Vagina (tissue), 2 donors: ENCODE measurements at places on chromosomes 12 and 14. TPM values are rescaled to one million over a fixed set of nuclear protein-coding genes. Genes with fewer than 3 reads are reported as not detected.

- no peak for DNase-seq
Measured at GRCh38 chr14:73909681-73910080, 23.0 kb downstream of the ZNF410 start.

DNA sequence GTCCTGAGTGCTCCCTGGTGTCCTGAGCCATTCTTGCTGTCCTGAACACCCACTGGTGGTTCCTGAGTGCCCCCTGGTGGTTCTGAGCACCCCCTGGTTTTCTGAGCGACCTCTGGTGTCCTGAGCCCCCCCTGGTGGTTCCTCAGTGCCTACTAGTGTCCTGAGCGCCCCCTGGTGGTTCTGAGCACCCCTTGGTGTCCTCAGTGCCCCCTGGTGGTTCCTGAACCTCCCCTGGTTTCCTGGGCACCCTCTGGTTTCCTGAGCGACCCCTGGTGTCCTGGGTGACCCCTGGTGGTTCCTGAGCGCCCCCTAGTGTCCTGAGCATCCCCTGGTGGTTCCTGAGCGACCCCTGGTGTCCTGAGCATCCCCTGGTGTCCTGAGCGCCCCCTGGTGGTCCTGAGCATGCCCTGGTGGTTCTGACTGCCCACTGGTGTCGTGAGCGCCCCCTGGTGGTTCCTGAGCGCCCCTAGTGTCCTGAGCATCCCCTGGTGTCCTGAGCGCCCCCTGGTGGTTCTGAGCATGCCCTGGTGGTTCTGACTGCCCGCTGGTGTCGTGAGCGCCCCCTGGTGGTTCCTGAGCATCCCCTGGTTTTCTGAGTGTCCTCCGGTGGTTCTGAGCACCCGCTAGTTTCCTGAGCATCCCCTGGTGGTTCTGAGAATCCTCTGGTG, 473.1 kb downstream of the TMEM121 start:
- no peak for DNase-seq

DNA sequence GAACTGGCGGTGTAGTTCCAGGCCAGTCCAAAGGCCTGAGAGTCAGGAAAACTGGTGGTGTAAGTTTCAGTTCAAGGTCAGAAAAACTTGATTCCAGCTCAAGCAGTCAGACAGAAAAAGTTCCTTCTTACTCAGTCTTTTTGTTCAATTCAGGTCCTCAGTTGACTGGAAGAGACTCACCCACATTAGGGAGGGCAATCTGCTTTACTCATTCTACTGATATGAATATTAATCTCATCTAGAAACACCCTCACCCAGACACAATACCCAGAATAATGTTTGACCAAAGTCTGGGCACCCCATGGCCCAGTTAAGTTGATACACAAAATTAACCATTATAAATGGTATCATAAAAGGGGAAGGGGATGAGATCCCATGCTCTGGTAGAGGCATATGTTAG, 50.1 kb upstream of the LTA4H start:
- no peak for DNase-seq

DNA sequence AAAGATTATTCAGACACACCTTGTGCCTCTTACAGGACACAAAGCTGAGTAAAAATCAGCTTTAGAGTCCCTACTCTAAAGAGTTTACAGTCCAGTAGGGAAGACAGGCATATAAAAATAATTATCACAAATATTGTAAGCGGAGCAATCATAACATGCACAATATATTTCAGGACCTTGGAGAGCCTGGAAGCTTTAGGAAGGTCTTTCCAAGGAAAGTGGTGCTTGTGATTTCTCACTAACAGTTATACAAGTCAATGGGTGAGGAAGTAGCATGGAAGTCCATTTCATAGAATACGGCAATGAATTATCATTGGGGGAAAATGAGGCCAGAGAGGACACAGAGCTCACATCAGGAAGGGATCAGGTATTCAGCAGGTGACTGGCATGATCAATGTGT, 268.3 kb downstream of the C12orf50 start:
- no peak for DNase-seq

- no peak for DNase-seq
Measured at GRCh38 chr12:13362260-13362841, 165.8 kb downstream of the EMP1 start.

DNA sequence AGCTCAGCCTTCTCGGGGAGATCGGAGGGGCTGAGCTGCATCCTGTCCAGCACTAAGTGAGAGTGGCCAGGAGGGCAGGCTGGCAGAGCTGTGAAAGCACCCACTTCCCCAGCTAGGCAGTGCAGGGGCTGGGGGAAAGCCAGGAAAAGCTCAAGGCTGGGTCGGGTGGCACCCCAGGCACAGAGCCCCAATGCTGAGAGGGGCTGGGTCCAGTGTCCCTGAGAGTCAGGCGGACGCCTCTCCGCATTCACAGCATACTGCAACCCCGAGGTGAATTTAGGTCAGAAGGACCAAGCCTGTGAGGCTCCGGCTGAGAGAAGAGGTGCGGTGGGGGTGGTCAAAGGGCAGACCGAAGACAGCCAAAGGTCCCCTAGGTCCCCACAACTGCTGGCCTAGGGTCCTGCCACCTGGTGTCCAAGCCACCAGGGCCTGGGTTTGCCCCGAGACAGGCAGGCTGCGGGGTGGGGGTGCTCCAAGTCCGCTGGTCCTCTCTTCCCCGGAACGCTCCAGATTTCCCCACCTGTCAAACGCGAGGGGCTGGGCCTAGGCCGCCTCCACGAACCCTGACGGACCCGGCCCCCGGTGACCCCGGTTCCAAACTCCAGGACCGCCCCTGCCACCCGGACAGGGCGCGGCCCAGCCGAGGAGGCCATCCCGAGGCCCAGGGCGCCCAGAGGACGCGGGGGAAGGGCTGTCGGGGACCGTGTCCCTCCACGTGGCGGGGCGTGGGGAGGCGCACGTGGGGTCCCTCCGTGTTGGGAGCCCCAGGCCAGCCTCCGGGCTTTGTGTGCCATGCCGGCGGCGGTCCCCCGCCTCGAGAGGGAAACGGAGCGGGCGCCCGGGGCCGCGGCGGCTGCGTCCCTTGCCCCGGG, 527 bp downstream of the CAMKK2 start:
- DNase-seq = no peak

GRCh38 chr12:49195736-49196135, 6.9 kb upstream of the TUBA1A start:
- DNase-seq = no peak

DNA sequence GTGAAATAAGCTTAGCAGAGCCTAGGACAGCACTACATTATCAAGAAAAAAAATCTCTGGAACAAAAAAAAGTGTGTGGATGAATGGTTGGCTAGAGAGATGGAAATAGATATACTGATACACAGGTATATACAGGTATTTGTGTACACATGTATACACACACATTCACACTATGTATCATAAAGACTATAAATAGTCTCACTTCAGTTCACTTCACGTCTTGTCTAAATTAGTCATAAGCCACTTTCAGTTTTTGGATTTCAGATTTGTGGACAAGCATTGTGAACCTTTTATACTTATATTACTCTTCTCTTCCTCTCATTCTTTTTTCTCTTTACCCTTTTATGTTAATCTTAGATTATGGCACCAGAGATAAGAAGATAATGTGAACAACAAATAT, 41.8 kb upstream of the SLC6A15 start:
- no peak for DNase-seq

- DNase-seq = no peak
Measured at GRCh38 chr14:72632727-72633126, 261.2 kb downstream of the DPF3 start.

DNA sequence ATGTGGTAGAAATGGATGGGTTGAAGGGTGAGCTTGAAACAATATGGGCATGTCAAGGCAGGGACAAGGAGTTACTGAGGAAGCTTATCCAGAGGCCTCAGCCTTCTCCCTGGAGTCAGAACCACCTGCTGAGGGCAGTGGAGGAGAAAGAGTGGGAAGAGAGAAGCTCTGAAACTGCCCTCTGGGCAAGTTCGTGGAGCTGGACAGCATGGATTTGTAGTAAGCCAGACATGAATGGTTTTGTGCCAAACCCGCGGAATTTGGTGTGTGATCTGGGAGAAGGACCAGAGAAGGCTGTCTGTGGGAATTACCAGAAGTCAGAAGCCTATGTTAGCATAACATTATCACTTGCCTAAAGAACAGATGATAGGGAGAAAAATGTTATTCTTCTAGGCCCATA, 164.8 kb downstream of the SLC41A2 start:
- DNase-seq = no peak

- DNase-seq = no peak
Measured at GRCh38 chr14:103633391-103633790, 4.4 kb downstream of the KLC1 start.

DNA sequence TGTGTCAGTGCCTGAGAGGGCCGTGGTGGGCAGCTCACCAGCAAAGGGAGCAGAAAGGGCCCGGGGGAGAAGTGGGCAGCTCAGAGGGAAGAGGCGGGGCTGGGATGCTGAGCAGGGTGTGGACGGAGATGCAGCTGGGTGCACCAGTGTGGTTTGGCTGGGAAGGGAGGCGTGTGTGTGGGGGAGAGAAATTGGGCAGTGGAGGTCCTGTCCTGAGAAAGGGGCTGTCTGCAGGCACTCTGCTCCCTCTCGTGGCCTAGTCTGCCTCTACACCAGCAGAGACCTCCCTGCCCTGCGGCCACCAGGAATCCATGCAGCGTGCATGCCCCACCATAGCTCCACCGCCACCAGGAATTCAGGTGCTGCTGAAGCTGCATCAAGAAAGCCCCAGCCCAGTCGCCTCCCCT, 6.4 kb downstream of the TMEM121 start:
- DNase-seq = no peak

DNA sequence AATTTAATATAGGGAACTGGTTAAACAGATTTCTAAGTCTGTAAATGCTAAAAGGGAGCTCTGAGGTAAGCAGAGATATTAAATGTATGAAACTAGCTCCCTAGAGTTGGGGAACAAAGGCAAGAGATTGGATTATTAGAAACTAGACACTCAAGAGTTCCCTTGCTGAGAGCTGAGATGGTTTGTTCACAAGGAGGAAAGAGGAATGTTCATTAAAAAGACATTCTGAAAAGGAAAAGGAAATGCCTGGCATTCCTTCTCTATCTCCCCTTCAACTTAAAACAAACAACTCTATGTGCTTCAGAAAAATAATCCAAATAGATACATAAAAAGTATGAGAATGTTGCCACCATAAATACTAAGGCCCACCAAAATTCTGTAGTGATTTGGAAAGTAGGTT, 73.7 kb downstream of the GALNT4 start:
- DNase-seq = no peak

GRCh38 chr14:98564006-98564405, 708.0 kb downstream of the BCL11B start:
- no peak for DNase-seq

- DNase-seq = no peak
Measured at GRCh38 chr12:53102883-53103807, at the start of gene SOAT2. Gene SOAT2 (plus strand): TSS chr12:53103486. CDS start chr12:53103578, 92 bp downstream.

- no peak for DNase-seq
Measured at GRCh38 chr12:60947533-60947932, 1312.7 kb upstream of the USP15 start.

DNA sequence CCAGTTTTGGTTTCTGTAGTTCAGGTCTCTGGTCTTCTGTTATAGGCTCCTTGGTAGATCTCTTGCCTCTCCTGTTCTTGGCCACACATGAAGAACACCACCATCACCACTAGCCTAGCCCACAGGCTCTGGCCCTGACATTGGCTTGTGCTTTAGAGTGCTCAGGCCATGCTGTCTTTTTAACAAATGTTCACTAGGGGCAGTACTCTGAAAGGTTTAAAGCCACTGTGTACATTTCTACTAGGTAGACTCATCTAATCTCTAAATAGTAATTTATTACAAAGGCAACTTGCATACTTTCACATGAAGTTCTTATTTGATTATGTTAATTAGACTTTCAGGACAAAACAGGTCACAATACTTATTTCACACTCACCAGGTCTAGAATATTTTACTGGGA, 38.3 kb downstream of the PDE6H start:
- no peak for DNase-seq

DNA sequence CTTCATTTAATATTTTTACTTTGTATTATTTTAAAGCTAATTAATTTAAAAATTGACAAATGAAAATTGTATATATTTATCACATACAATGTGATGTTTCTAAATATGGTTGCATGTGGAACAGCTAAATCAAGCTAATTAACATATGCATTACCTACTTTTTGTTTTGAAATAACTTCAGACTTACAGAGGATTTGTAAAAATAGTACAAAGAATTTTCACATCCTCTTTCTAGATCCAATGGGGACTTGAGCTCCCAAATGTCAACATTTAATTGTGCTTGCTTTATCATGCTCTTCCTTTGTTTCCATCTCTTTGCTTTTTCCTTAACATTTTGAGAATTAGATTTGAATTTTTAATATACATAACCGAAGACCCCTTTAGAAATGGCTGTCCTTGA, 6.6 kb downstream of the DCD start:
- no peak for DNase-seq

DNA sequence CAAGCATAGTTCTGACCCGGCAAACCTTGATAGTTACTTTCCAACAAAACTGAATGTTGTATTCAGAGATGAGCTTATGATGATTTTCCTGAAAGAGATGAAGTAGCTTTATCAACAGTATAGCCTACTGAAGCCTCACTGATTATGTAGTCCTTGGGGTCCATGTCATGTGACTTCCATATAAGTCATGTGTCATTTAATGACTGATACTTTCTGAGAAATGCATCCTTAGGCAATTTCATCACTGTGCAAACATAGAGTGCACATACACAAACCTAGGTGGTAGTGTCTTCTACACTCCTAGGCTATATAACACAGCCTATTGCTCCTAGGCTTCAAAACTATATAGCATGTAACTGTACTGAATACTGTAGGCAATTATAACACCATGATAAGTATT, 28.5 kb upstream of the TUBA1C start:
- DNase-seq = no peak

DNA sequence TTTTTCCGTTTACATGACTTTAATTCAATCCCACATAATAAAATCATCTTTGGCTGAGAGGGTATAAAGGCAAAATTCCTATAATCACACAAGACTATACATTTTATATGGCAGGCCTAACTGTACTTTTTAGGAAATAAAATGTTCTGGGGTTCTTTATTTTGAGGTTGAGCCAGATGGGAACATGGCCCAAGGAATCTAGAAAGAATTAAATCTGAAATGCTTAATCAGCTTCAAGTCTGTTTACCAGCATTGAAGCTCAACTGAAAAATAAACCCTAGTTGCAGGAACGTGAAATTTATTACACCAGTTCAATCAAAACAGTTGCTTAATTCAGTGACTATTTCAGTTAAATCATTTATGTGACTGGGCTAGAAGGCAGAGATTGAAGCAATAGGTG, 191.0 kb upstream of the BTG1 start:
- DNase-seq = no peak

GRCh38 chr12:40313928-40314327, 89.1 kb downstream of the LRRK2 start:
- DNase-seq = no peak

The LRTM2 gene
- total RNA-seq = not detected

The KRT6C gene
- 257 TPM for total RNA-seq

The GOLGA3 gene
- total RNA-seq = 49.8 TPM

The FGF6 gene
- not detected for total RNA-seq

The LTB4R gene
- 35.1 TPM for total RNA-seq

The SIRT4 gene
- not detected for total RNA-seq

The NANOG gene
- 13.3 TPM for total RNA-seq

The CLEC14A gene
- 33.1 TPM for total RNA-seq

The KLRB1 gene
- total RNA-seq = 1.5 TPM

The GPR84 gene
- total RNA-seq = not detected

The OAS1 gene
- 30.9 TPM for total RNA-seq
